ENCODE measurements at places on chromosomes 3 and 15.

DNA sequence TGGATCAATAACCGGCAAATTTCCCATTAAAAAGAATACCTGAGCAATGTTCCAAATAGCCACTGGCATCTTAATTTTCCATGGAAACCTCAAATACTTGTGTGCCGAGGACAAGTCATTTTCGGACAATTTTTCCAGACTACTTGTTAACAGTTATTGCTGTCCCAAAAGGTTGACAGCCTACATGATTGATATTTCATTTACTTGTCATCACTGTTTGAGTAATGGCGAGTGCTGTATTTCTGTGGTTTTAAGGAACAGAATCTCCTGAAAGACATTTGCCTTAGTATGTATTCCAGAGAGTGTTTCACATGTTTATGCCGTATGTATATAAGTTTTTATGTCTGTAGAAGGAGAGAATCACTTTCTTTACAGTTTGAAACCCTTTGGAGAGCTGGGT lies 36.7 kb downstream of the MAP2K5 start:
- DNase-seq: no peak

DNA sequence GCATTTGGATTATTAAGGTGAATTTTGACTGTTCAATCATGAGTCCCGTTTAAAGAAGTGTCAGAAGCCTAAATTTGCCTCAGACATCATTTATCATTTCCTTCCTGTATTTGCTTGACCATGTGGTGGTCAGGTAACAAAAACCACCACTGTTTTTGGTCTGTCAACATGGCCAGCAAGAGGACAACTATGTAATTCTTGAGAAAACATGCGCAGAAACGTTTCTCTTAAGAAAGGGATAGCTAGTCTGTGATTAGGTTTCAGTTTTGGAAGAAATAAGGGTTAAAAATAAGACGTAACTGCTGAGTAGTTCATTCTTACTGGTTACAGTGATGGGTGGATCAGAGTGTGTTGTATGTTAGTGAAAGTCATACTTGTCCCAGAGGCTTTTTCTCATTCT lies 204.5 kb downstream of the AKAP13 start:
- DNase-seq: no peak

GRCh38 chr3:56190771-56191305 lies 277.4 kb downstream of the ERC2 start:
- no peak for DNase-seq

DNA sequence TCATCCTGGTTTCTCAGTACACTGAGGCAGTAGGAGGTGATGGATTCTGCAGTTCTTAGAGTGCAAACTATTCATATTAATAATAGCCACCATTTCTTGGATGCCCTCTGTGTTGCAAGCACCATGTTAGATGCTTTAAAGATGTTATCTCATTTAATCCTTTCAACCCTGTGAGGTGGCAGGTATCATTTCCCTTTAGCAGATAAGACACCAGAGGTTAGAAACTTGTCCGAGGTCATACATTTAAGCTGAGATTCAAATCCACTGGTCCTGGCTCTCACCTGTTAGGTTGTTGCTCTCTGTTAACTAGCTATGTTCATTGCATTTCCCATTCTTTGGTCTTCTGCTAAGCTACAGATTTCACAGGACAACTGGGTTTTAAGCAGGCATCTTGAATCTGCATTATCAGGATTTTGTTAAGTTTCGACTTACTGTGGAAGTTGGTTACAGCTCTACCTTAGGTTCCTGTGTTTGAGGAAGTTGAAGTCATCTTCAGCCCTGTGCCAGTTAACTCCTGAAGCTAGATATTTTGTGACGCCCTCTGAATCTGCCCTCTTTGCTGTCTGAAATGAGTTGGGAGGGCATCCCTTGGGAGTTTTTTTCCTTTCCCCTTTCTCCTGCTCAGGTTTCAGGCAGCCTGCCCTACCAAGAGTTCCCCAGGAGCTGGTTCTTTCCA lies 6.4 kb downstream of the PDE8A start:
- DNase-seq: no peak

DNA sequence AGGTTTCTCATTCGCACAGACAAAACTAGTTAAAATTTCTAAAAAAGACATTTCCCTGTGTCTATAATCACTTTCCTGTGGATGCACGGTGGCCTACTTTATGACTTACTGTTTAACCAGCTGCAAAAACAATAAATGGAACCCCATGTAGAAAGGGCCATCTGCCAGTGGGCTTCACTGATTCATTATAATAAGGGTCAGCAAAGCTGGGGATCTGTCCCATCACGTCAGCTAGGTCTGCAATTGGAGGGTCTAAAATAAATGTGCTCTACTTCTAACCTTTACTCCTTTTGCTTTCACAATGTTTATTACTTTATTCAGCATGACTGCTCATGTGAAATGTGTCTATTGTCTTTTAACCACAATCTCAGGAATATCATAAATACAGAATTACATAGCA lies 43.1 kb upstream of the NMD3 start:
- DNase-seq: no peak

GRCh38 chr3:124522082-124522625 lies 208.1 kb upstream of the UMPS start:
- DNase-seq: no peak

DNA sequence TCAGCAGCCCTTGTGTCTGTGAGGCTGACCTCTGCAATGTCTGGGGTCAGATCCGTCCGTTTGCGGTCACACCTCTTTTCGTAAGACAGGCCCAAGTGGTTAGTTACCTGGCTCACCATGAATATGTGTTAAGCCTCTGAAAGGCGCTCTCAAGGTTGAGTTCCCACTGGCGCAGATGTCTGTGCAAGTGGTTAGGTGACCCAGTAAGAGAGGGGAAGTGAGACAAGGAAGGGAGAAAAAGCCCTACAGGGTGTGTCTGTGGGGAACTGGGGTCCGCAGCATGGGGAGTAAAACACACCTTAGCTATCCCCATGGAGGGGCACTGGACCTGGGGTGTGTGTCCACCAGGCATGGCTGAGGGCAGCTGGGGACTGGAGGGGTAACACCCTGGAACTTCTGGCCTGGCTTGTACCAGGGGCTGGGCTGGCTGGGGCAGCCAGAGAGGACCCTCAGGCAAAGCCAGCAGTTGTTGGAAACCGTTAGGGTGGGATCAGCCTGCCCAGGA lies 391.6 kb upstream of the PROK2 start:
- no peak for DNase-seq

GRCh38 chr3:153752405-153753027 lies 368.7 kb upstream of the ARHGEF26 start:
- no peak for DNase-seq

- DNase-seq: no peak
Observed at GRCh38 chr3:66227051-66227450, 6.2 kb downstream of the SLC25A26 start.

DNA sequence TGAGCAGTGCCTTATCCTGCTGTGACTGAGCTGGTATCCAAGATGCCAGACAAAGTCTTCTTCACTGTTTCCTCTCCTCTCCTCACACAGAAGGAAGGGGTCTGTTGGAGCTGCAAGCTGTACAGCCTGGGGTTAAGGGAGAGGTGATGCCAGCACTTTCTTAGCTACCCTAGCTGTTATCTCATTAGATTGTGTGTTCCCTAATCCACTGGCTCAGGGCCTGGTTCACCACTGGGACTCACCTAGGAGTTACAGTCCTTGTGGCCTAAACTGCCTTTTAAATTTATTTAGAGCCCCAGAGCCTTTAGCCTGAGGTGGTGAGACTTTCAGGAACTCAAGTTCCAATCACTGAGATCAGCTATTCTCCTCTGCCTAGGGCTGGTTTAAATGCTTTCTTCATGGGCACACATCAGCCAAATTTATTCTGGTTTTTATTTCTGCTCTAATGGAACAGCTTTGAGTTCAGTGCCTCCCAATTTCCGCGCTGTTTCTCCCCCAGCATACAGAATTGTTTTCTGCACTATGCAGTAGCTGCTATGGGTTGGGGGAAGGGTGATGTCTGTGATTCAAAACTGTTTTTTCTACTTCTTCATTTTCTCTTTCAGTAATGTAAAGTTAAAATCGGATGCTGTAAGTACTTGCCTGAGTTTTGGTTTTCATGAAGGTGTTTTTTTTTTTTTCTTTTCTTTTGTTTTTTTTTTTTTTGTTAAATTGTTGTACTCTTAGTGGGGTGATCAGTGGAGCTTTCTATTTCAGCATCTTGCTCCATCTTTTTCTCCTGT lies 198.8 kb downstream of the DOCK3 start:
- no peak for DNase-seq

- DNase-seq: no peak
Observed at GRCh38 chr3:12265508-12265907, 23.4 kb upstream of the PPARG start.

DNA sequence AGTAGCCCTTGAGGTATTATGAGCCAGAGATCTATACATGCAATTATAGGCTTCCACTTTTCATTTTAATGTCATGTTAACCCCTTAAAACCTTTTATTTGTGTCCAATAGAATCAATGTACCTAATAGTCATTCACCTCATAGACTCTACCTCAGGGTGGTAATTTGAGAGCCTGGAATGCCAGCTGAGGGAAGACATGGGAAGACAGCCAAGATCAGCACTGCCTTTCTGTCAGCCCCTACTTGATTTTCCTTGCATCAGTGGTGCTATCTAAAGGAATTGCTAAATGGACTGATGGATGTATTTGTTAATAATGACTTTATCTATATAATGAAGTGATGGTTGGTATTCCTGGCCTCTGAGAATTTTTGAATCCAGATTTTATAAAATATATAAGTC lies 113.3 kb upstream of the GBE1 start:
- DNase-seq: no peak

GRCh38 chr15:77017761-77018720 lies 23.1 kb downstream of the PSTPIP1 start:
- no peak for DNase-seq

DNA sequence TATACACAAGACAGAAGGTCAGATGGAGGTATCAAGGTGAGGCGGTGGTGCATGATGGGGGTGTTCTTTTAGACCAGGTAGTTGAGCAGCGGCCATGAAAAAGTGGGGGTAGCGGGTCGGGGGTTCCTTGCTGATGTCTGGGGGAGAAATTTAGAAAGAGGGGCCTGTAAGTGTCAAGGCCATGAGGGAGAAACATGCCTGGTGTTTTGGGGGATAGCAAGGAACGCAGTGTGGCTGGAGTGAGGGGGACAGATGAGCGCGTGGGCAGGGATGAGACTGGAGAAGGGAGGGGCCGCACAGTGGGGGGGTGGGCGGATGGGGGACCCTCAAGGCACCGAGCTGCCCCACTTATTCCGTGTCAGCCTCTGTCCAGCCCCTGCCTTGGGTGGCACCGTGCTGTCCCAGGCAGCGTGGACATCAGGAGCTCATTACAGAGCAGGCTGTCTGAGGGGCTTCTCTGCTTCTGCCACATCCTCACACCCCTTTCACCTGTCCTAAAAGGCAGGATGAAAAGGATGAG lies 143.3 kb downstream of the SMAD6 start:
- DNase-seq: no peak

DNA sequence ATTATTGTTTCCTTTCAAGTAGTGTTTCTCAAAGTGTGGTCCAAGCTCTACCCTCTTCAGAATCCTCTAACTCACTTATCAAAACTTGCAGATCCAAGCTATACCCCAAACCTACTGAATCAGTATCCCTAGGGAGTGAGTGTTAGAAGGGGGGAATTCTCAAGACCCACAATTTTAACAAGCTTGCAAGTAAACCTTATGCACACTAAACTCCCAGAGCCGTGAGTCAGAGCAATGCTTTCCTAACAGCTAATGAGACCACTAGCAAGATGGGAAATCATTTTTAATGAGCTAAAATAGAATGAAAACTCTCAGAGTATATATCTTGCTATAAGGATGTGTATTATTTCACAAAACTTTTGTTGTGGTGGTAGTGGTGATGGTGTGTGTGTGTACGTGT lies 41.1 kb upstream of the SRGAP3 start:
- no peak for DNase-seq

DNA sequence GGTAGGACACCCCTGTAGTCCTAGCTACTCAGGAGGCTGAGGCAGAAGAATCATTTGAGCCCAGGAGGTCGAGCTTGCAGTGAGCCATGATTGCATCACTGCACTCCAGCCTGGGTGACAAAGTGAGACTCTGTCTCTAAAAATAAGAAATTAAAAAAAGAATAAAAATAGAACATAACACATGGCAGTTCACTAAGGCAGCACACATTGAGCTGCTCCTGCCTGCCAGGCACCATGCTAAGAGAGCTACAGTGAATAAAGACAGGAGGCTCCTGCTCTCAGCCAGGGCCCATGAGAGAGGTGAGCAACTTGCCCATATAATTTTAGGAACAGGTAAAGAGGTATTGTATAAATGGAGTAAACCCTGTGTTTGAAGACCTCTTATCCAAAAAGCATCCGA lies 54.3 kb downstream of the EBLN2 start:
- no peak for DNase-seq

GRCh38 chr3:46931631-46932331 lies 44.8 kb downstream of the CCDC12 start:
- no peak for DNase-seq

- DNase-seq: no peak
Observed at GRCh38 chr15:99443768-99444446, 121.9 kb upstream of the MEF2A start.

GRCh38 chr15:72690938-72691337 lies 4.9 kb downstream of the BBS4 start:
- no peak for DNase-seq

DNA sequence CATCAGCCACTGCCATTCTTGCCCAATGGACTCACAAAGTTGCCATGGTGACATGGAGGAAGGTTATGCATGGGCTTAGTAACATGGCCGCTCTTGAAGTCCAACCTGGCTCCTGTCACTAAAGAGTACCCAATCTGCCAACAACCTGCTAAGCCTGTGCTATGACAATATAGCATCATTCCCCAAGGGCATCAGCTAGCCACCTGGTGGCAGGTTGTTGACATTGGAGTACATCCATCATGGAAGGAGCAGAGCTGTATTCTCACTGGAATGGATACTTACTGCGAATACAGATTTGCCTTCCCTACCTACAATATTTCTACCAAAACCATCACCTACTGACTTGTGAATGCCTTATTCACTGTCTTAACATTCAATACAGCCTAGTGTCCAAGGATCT lies 138.9 kb upstream of the RORA start:
- DNase-seq: no peak

DNA sequence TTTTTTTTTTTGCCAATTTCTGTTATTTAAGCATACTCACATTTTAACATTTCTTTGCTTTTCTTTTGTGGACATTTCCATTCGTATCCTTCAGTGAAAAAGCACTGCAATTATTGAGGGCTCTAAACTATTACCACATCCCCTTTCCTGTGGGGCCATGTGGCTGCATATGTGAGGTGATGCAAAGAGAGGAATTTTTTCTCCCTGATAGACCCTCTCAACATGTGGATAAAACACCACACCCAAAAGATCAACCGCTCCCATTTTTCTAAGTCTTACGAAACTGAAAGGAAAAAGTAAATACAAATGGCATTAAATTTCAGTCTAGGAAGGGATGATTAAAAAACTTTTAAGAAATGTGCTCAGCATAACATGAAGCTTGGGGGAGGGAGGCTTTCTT lies 68.8 kb downstream of the DNAJC13 start:
- no peak for DNase-seq

DNA sequence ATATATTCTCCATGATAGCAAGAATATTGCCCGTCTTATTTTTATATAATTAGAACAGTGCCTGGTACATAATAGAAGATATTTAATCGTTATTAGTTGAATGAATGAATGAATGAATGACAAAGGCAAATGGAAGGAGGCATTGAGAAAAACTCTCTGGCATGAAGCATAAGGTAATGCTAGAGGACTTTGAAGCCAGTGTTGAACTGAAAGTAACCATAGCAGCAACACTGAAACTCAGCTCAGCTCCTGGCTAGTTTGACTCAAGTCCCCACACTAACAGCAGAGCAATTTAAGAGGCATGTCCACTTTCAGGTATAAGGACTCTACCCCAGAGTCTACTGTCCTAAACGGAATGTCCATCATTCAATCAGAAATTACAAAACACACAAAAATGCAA lies 227.0 kb downstream of the CPNE4 start:
- DNase-seq: no peak

GRCh38 chr3:10187290-10187876 lies 22.7 kb downstream of the IRAK2 start:
- no peak for DNase-seq

All from stimulated activated naive CD8-positive, alpha-beta T cell treated with anti-CD3 and anti-CD28 coated beads, Interleukin-15, Interleukin-2, amounts not matched to agents 100 U/mL and 50 U/mL, for 24 hours (primary cell).